ENCODE measurements at places on chromosomes 6 and 20.

- no peak for DNase-seq
Observed at GRCh38 chr6:138403324-138403800, 661 bp upstream of the HEBP2 start.

DNA sequence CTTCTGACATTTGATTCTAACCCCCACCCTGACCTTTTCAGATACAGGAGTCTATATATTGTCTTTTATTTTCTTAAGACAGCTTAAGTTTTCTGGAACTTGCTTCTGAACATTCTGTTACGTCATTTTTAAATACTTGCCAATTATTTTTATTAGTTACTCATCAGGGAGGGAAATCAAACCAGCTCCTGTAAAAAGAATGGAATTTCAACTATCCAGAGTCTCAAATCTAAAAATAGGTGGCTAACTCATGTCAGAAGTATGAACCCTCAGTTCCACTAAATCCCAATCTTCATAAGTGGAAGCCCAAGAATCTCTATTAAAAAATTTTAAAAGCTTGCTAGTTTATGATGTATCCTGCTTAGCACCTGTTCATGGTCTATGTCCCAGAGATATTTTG lies 900.0 kb downstream of the KIF16B start:
- DNase-seq, result no peak

GRCh38 chr20:1802385-1803060 lies 92.7 kb upstream of the SIRPA start:
- no peak for DNase-seq

DNA sequence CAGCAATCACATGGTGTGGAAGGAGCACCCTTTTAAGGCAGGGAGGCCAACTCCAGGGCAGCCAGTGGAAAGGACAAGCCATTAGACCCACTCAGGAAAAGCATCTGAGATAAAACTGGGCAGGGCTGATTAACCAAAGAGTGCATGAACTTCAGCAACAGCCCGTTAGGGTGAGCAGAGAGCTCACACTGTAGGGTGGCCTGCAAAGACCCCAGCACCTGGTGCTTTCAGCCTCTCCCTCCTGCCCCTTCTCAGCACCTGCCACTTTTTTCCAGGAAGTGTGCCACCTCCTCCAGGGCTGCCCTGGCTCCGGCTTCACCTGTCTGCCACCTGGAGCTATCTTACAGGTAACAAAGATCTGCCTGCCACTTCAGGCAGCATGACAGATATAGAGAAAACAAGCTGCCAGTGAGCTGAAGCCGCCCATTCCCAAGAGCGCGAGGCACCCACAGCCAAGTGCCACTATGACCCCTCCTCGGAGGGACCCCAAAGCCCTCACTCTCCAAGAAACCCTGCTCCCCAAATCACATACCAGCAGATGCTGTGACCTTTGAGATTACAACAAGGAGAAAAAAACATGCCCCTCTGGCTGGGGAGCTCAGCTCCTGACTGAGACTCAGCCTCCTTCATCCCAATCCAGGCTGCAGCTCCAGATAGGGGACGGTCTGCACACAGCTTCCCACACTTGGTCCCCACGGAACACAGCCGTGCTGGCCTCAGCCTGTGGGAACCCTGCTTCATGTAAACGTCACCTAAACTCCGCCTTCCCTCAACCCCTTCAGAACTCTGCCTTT lies 71.2 kb downstream of the ABHD12 start:
- no peak for DNase-seq

- no peak for DNase-seq
Observed at GRCh38 chr6:87822011-87822410, 120.0 kb upstream of the AKIRIN2 start.

GRCh38 chr20:63636752-63637628 lies 10.1 kb upstream of the GMEB2 start:
- no peak for DNase-seq

DNA sequence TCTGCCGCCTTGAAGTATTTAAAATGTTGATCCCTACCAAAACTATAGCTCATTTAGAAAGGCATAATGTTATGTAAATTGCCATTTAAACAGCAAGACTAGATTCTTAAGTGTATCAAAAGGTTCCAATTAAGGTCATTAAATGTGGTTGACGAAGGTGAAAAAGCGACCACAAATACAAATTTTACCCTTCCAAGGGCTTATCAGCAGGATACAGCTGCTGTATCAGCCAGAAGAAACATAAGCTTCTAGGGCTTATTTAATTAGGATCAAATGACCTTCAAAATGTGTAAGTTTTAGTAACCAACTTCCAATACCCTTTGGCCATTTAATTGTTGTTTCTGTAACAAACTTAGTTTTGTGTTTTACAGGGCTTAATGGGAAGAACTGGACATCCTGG lies 139.9 kb downstream of the COL9A1 start:
- DNase-seq, result no peak

DNA sequence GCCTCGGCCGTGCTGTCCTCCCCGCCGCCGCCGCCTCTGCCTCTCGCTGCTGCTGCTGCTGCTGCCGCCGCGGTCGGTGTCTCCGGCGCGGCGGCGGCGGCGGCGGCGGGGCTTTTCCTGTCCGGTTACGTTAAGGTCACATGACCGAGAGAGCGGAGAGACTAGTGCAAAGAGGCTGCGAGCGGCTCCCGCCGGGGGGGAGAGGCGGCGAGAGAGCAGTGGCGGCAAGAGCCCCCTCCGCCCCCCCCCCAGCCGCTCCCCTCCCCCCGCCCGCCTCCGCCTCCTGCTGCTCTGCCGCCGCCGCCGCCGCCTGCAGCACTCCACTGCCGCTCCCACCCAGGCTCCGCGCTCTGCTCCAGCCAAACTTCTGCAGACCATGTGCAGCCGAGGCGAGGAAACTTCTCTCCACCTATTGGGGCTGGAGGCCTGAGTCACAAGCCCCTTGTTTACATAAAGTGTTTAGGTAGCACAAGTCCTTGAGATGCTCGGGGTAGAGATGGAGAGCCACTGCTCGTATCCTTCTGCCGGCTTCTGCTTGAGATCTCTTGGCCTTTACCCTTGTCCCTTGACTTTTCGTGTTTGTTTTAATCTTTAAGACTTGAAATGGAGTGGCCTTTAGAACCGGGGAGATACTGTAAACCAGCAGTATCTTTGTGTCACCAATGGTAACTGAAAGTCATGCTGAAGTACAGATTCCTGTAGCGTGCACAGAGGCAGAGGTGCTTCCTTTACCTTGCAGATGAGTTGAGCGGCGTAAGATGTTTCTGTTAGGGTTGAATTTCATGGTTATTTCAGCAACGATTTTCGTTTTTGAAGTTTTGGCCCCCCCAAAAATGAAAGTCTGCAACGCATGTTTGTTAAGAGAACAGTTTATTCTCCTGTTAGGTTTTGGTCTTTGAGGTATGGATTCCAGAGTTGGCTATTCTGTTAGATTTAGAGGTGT lies at the start of gene ZBTB2:
Gene ZBTB2, minus strand, starts transcription at position 89 of the 943 bp plus-strand sequence. CDS start 17,922 bp downstream, outside the sequence.
- no peak for DNase-seq

- DNase-seq, result no peak
Observed at GRCh38 chr20:9166153-9166780, 97.4 kb downstream of the PLCB4 start.

DNA sequence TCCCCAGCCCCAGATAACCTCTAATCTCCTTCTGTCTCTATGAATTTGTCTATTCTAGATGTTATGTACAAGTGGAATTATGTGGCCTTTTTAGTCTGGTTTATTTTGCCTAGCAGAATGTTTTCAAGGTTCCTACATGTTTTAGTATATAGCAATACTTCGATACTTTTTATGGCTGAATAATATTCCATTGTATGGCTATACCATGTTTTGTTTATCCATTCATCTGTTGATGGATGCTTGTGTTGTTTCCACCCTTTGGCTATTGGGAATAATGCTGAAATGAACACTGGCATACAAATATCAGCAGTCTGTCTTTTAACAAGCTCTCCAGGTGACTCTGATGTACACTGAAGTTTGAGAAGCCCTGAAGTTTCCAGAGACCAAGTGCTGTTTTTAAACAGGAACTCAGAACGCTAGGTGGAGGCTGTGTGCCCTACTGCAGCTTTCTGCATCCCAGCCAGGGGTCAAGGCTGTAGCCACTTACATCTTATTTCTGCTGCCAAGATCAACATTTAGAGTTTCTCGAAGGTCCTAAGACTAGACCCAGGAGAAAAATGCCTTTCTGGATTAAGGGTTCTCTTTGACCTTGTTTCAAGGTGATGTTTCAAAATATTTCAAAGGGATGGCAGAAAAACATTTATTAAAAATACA lies 123.0 kb downstream of the SOBP start:
- DNase-seq, result no peak

DNA sequence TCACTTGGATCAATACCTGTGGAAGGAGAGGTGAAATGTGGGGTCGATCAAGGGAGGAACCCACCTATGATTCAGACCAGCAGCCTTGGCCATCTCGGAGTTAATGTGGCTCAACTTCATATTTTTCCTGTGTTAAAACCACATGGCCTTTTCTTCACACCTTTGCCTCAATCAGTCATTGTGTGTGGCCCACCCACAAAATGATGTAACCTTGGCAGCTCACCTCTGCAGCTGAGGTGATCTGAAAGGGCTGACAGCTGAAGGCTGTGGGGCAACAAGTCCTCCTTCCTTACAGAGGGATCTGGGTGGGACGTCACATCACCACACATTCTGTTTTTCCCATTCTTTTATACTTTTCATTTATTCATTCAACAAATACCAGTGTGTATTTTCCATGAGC lies 357.1 kb upstream of the HSF2 start:
- DNase-seq, result no peak

DNA sequence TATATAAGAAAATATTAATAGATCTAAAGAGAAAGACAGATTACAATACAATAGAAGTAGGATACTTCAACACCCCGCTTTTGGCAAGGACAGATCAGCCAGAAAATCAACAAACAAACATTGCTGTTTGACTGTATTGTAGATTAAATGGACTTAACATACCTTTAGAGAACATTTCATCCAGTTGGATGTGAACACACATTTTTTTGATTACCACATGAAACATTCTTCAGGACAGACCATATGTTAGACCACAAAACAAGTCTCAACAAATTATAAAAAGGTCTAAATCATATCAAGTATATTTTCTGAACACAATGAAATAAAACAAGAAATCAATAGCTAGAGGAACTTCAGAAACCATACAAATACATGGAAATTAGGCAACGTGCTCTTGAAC lies 148.2 kb downstream of the TRMT11 start:
- no peak for DNase-seq

DNA sequence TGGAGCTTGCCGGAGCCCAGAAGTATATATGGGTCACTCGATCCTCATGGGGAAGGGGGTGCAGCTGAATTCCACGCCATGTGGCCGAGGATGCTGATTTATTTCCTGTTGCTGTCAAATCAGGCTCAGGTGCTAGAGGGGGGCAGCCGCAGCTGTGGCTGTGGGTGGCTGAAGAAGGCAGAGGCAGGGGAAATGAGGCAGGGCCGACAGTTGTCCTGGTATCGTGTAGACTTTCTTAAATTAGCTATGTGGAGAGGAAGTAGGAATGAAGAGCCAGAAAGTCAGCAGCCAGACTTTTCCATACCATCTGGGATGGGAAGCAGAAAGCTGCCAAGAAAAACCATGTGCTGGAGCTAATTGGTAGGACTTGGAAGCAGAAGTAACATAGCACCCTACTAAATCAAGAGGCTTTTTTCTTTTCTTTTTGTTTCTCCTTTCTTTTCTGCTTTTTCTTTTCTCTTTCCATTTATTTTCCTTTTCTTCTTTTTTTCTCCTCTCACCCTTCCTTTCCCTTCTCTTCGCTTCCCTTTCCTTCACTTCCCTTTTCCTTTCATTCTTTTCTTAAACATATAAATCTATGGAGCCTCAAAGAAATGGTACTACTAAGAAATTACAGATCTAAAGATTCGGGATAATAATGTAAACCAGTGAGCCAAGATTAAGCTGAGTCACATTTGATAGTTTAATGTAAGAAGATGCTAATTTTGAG lies 90.6 kb upstream of the CD83 start:
- no peak for DNase-seq

DNA sequence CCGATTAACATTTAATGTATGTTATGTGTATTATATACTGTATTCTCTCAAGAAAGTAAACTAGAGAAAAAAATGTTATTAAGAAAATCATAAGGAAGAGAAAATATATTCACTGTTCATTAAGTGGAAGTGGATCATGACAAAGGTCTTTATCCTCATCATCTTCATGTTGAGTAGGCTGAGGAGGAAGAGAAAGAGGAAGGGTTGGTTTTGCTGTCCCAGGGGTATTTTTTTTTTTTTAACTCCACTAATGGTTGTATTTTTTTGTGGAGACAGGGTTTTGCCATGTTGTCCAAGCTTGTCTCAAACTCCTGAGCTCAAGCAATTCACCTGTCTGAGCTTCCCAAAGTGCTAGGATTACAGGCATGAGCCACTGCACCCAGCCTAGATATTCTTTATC lies 11.0 kb downstream of the ECT2L start:
- no peak for DNase-seq

DNA sequence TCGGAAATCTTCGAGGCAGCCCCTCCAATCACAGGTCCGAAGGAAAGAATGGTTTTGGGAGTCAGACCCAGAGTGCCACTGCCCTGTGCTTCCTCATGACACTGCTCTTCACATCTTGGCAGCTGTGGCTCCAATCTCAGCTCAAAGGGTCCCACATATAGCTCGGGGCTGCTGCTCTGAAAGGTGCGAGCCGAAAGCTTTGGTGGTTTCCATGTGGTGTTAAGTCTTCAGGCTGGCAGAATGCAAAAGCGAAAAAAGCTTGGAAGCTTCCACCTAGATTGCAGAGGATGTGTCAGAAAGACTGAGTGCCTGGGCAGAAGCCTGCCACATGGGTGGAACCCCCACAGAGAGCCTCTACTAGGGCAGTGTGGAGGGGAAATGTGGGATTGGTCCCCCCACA lies 314.3 kb upstream of the CHD6 start:
- DNase-seq, result no peak

GRCh38 chr6:70846207-70846835 lies 110.5 kb downstream of the B3GAT2 start:
- no peak for DNase-seq

- no peak for DNase-seq
Observed at GRCh38 chr6:45423824-45424450, 46.2 kb upstream of the SUPT3H start.

DNA sequence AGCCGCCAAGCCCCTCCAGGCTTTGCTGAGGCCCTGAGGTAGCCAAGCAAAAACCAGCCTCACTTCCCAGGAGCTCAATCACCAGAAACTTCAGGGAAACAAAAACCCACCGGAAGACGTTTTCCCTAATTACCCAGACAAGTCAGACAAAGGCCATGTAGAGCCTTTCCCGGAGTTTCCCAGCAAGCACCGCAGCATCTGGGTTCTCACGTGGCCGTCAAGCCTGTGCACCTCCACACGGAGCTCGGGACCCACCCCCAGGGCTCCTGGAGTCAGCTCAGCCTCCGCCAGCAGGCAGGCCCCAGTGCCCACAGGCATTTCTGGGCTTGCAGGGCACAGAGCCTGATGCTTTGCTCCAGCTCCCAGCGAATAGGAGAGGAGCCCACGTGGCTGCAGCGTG lies 10.1 kb upstream of the MRGBP start:
- DNase-seq, result no peak

DNA sequence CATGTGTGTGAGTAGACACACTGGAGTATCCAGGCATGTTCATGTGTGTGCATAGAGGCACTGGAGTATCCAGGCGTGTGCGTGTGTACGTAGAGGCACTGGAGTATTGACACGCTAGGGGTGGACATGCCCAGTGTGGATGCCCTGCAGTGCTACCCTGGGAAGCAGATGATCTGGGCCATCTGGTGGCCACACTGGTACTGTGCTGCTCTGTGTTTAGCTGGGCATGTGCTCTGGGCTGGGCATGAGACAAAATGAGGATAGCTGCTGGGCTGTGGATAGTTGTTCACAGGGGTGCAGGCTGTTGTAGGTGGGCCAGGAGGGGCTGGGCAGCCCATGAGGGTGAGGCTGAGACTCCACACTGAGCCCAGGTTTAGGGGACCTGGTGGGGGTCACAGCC lies 24.0 kb upstream of the NPBWR2 start:
- no peak for DNase-seq

- no peak for DNase-seq
Observed at GRCh38 chr6:104943781-104944180, 13.1 kb upstream of the LIN28B start.
